CD4-positive, alpha-beta memory T cell (primary cell): ENCODE measurements at places on chromosomes 1 and 21.

DNA sequence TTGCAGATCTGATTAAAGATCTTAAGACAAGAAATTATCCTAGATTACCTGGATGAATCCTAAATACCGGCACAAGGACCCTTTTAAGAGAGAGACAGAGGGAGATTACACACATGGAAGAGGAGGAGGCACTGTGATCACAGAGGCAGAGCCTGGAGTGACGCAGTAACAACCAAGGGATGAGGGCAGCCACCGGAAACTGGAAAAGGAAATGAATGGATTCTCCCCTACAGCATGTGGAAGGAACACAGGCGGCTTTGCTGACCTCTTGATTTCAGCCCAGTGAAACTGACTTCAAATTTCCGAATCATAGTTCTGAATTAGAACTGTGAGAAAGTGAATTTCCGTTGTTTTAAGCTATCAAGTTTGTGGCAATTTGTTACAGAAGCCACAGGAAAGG is 50.2 kb upstream of the IVNS1ABP start:
- no peak for DNase-seq

DNA sequence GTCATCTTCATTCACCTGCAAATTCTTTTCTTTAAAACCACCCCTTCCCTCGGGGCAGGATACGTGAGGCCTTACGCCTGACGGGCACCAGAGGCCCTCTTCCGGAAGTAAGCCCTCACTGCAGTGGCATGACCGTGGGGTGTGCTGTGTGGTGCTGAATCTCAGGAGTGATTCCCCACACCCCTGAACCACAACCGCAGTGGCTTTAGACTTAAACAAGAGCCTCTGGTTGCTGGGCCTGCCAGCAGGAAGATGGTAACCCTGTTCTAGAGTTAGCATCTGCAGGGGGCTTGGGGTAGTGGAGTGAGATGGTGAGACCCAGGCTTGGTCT is 12.1 kb downstream of the BSND start:
- no peak for DNase-seq

DNA sequence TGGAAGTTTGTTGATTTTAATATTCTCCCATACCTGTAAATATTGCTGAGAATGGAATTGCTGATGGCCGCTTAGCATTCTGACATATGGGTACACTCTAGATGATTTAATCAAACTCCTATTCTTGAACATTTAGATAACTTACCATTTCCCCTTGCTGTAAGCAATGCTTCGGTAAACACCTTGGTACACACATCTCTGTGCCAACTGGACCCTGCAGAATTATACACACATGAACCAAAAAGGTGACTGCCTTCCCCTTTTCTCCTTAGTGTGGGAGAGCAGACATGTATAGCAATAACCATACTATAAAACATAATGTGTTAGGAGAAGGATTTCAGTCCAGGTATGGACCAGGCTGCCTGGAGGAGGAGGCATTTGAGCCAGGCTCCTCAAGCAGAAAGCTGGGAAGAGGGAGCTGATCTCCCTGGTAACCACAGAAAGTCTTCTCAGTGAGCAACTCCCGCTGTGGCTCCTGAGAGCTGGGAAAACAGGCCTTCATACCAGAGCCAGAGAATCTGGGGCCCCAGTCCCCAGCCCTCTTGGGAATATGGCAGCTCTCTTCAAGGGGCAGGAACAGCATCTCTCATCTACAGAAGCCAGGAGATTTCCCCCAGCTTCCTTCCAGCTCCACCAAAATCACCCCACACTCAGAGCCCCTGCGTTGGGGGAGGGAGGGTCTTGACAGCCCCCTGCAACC is 33.9 kb upstream of the CSF1 start:
- no peak for DNase-seq

GRCh38 chr1:19405195-19405760 is 80.1 kb downstream of the CAPZB start:
- DNase-seq, result no peak

GRCh38 chr1:43932786-43933385 is 715 bp upstream of the ARTN start:
- DNase-seq, result no peak

- no peak for DNase-seq
These were observed 16.4 kb downstream of the CFAP410 start for GRCh38 chr21:44322621-44323325.
